Hematopoietic multipotent progenitor cell (in vitro differentiated cells): ENCODE measurements at places on chromosomes 3 and 15.
A peak's percentile ranks its signal among the peaks of the same experiment; 100 is the strongest.

DNA sequence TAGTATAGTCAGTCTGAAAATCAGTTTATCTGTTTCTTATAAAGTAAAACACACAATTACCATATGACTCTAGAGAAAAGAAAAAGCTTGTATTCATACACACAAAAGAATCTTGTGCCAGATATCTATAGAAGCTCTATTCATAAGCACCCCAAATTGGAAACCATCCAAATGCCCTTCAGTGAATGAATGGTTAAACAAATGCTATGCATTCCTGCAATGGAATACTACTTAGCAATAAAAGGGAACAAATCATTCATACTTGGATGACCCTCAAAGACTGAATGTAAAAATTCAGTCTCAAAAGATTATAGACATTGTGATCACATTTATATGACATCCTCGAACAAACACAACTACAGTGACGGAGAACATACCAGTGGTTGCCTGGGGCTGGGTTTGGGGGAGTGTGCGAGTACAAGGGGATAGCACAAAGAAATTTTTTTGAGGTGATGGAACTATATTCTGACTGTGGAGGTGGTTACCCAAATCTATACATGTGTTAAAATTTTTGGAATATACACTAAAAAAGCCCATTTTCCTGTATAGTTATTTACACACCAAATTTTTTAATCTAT is 680.6 kb downstream of the NTRK3 start:
- DNase-seq = no peak

GRCh38 chr3:127062926-127063325 is 80.0 kb downstream of the PLXNA1 start:
- no peak for DNase-seq

GRCh38 chr15:100301910-100302431 is 39.8 kb downstream of the ADAMTS17 start:
- DNase-seq = no peak

- DNase-seq = no peak
Measured at GRCh38 chr3:14319654-14320182, 82.7 kb upstream of the SLC6A6 start.

GRCh38 chr3:12982619-12983101 is 90.6 kb downstream of the IQSEC1 start:
- no peak for DNase-seq

- DNase-seq = no peak
Measured at GRCh38 chr3:165883863-165884478, 46.7 kb upstream of the BCHE start.

DNA sequence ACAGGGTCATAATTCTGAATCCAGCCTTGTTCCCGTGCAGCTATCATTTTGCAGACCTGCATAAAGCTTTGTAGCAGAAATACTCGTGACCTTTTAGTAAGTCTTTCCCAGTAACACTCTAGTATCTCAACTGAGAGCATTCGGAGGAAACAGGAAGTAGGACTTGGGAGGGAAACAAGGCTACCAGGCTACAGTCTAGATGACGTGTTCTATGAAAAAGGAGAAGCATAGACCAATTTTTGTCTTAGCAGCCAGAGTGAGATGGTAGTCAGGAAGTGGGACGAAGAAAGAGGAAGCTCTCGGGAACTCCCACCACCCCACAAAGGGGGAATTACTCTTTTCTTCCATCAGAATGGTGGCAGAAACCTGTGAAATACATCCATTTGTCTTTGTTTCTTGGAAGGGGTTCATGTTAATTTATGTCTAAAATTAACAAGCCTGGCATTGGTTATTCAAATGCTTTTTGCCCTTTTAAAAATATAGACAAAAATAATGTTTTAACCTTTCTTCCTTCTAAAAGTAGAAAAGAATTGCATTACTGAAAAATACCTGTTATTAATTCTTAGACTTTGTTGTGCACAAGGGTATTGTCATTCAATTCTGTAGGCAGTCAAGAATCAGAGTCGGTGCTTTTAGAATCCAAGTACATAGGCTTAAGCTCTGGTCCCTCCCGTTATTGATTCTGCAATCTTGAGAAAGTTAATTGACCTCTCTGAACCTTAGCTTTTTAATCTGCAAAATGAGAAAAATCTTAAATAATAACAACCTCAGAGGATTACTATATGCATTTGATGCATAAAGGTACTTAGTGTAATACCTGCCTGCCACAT is 1.6 kb upstream of the SUCNR1 start:
- DNase-seq = no peak

DNA sequence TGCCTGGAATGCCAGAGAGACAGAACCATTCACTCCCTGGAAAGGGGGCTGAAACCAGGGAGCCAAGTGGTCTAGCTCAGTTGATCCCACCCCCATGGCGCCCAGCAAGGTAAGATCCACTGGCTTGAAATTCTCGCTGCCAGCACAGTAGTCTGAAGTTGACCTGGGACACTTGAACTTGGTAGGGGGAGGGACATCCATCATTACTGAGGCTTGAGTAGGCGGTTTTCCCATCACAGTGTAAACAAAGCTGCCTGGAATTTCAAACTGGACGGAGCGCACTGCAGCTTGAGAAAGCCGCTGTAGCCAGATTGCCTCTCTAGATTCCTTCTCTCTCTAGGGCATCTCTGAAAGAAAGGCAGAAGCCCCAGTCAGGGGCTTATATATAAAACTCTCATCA is 310.7 kb upstream of the DPPA4 start:
- DNase-seq = no peak

DNA sequence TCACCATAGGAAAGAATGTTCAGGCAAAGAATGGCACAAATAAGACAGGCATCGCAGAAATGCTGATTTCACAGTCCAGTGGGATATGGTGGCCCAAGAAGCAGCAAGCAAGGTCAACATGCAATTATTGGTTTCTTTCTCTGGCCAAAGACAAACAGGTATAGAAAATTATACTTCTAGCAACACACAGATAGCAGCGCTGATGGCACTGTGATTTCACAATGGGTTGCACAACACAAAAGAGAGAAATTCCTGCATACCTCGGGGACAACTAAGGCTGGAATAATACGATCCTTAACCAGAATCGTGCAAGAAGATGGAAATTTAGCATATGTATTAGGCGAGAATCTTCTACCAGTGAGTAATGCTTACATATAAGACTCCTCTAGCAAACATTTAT is 76.3 kb upstream of the NR2F2 start:
- DNase-seq = no peak

DNA sequence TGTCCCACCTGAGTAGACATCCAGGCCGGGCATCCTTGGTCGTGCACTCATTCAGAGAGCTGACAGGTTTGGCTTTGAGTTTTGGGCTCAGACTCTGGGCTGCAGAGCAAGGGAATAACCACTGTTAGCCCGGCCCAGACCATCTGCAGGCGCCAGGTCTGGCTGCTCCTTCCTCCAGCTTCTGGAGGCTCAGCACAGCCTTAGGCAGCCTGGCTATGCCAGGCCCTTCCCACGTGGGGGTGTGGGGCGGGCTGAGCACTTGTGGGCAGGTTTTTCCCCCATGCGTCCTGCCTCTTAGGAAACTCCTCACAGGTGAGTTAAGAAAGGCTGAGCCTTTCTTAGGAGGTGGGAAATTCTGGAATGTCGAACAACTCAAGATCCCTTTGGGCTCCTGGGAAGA is 11.2 kb downstream of the PLA2G4B start:
- no peak for DNase-seq

GRCh38 chr3:2765002-2765579 is 345.1 kb downstream of the IL5RA start:
- no peak for DNase-seq

DNA sequence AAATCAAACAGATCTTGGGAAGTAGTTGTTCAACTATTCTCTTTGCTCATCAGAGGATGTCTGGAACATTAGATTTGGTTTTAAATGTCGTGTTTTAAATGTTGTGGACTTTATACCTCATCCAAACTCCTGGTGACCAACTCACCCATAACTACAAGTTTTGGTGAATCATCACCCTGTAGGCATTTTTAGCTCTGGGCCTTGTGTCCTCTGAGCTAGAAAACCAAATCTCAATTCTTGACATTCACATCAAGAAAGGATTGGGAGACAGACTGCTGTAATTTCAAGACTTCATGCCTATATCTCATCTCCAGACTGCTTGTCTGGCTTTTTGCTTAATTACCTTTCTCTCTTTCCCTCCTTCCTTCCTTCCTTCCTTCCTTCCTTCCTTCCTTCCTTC is 228.5 kb upstream of the ROBO2 start:
- no peak for DNase-seq

DNA sequence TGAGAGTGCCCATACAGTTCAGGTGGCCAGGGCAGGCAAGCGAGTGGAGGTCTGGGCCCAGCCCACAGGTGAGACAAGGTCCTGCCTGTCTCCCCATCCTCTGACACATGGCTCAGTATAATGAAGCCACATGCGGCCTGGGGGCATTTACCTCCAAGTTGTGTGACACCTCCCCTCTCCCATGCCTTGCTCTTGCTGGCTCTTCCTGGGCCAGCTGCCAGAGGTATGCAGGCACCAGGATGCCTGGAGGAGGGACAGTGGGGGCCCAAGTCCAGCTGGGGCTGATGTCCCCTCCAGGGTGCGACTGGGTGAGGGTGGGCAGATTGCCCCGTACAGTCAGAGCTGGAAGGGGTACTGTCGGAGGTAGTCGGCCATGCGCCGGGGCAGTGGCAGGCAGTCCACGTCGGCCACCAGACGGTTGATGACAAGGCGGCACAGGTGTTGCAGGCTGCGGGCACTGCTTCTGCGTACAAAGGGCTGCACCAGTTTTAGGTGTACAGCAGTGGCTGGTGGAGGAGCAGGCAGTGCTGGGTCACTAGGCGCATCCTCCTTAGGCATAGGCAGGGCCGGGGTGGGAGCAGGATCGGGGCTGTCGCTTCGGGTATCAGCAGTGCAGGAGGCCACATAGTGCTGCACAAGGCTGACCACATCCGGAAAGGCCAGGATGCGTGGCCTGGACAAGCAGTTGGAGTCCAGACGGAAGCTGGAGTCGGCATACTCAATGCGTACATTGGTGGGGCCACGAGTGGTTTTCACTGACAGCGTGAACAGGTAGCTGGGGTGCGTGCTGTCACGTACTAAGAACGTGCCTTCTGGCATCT is 4.1 kb downstream of the CISH start:
- no peak for DNase-seq

GRCh38 chr3:155352900-155353490 is 59.5 kb upstream of the STRIT1 start:
- peak; percentile 74 for DNase-seq

- DNase-seq = peak; percentile 3
Measured at GRCh38 chr3:29527246-29527645, 246.4 kb downstream of the RBMS3 start.

- DNase-seq = peak; percentile 70
Measured at GRCh38 chr3:122497425-122497824, 17.3 kb downstream of the KPNA1 start.

DNA sequence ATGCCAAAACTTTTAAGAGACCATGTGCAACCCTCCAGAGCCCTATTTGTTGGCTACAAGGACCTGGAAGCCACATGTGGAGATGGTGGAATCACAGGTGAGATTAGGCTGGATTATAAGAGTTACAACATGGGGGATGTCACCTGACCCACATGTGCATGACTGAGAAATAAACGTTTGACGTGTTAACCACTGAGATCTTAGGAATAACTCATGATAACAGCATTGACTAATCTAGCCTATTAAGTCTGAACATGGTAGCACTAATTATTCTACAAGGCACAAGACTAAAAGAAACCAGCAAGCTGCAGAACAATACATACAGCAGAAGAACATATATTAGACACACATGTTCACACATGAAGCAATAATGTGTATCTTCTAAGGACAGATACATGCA is 38.4 kb downstream of the SUCLG2 start:
- DNase-seq = no peak

- no peak for DNase-seq
Measured at GRCh38 chr3:189122526-189123205, 49.1 kb upstream of the TPRG1 start.

- no peak for DNase-seq
Measured at GRCh38 chr3:112672716-112673541, 32.0 kb upstream of the CCDC80 start.

- no peak for DNase-seq
Measured at GRCh38 chr3:186119499-186119898, 10.6 kb upstream of the ETV5 start.

- DNase-seq = no peak
Measured at GRCh38 chr15:51311510-51311909, 26.9 kb downstream of the CYP19A1 start.

DNA sequence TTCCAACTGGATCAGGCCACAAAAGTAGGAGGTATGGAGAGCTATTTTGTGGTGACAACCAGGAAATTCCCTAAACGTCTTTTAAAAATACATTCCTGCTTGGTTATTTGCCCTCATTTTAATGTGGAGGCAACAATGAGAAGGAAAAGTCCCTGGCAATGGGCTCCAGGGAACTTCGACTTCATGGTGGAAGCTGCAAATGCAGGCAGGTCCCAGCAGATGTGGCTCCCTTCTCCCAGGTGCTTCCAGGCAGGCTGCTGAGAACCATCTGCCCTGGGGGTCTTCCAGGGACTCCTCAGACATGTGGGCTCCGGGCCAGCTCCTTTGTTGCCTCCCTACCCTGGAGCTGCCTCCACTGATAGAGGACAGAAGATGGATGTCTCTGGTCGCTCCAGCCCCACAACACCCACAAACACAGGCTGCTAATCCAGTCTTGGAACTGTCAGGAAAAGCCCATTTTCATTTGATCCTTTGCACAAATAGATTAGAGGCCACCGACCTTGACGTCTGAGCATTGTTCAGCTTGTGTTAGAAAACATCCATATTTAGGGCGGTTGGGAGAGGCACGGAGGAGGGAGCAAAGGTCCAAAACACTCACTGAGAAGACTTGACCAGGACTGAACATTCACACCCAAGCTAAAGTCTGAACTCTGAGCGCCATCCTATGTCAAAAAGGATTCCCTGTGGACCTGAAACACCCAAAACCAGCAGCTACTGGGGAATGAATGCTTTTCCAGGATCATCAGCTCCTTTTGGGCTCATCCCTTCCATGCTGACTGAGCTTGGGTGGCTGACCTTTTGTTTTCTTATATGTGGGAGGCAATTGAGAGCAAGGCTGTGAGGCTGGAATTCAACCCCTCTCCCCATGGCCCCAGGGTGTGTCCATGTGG is 30.2 kb upstream of the SLCO2A1 start:
- DNase-seq = no peak

GRCh38 chr15:34076785-34077184 is 24.9 kb downstream of the EMC7 start:
- no peak for DNase-seq

DNA sequence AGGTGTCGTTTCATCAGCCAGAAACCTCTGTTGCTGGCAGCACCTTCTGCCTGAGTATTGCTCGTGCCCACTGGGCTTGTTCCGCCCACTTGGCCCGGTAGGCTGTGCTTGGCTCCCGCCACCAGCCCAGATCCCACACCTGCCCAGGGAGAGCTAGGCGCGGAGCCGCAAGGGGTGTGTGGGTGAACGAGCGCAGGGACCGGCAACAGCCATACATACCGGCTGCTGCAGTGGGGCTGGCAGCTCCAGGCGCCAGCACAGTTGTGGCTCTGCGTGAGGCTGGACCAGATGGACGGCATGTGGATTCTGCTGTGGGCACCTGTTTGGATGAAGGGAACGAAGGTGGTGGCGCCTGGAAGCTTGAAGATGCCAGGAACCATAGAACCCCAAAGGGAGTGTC is 331.5 kb upstream of the MCTP2 start:
- DNase-seq = no peak
